ENCODE measurements at places on chromosomes 12 and 14. TPM values are rescaled to one million over a fixed set of nuclear protein-coding genes. Genes with fewer than 3 reads are reported as not detected.

Gene LUM
- total RNA-seq: not detected

- no peak for DNase-seq
Observed at GRCh38 chr12:42696406-42697149, 107.0 kb upstream of the PRICKLE1 start.

- DNase-seq: no peak
Observed at GRCh38 chr14:35678403-35679028, 130.6 kb downstream of the RALGAPA1 start.

Gene AQP5
- 1.7 TPM for total RNA-seq

Gene SLC35F4
- total RNA-seq: not detected

- DNase-seq: no peak
Observed at GRCh38 chr12:128111951-128112350, 155.0 kb upstream of the TMEM132C start.

DNA sequence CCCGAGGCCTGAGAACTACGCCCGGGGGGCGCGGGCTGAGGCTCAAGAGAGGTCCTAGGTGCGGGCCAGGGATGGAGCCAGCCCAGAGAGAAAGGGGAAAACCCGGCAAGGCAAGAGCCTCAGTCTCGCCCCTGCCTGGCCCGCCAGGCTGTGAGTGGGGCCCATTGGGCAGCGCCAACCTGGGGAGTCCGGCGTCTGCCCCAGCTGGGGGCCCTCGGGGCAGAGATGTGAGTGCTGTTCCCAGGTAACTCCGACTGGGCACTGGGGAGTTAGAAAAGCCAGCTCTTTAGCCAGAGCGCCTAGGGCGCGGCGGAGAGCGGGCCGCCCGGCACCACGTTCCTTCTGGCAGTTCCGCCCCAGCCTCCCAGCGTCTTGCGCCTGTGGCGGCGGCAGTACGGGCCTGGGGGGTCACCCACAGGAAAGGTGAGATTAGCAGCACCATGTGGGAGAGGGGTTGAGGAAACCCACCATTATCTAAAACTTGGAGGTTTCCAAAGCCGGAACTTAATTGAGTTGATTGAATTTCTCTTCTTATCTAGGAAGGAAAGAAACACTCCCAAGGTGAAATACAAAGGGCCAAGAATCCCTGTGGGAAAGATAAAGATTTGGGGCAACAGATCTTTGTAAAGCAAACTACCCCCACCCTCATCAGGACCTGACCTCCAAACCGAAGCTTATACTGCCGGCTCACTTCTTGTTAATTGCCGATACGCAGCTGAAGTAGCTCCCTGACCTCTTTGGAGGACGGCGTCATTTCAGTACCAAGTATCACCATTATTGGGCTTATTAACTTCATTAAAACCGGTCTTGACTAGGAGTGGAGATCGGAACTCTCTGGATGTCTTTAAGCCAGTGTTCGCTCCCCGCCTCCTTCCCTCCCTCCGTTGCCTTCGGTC, 11.6 kb downstream of the OTX2 start:
- no peak for DNase-seq

Gene ITGB7
- total RNA-seq: 1.2 TPM

Gene RPL10L
- total RNA-seq: not detected

DNA sequence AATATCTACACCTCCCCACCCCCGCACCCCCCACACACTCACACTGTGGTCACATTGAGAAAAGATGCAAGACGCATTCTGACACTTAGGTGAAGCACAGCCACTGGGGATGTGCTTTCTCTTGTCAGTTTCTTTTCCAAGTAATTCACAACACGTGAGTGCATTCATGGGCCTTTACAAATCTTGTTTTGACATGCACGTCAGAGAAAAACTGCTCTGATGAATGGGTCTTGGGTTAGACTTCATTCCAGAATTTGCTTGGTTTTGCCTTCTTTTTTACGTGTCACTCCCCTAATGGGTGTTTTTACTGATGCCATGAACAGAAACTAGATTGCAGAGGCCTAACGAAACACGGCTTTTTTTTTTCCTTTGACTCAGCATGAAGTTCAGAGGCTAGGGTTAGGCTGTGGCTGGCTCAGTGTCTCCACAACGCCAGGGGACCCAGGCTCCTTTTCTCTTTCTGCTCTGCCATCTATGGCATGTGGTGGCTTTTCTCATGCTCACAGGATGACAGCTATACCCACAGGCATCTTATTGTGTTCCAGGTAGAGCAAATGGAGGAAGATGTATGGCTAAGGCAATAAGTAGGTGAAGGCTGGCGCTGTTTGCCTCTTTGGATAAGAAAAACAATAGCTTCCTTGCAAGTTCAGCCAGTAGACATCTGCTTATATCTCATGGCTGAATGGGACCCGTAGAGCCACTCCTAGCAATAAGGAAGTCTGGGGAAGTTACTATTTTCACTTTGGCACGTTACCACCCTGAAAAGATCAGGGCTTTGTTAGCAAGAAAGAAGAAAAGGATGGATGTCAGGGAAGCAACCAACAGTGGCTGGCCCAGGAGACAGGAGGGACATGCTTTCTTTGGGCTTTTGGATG, 253.3 kb downstream of the SLC15A4 start:
- DNase-seq: no peak

GRCh38 chr12:98754095-98754494, 109.0 kb downstream of the APAF1 start:
- DNase-seq: no peak

DNA sequence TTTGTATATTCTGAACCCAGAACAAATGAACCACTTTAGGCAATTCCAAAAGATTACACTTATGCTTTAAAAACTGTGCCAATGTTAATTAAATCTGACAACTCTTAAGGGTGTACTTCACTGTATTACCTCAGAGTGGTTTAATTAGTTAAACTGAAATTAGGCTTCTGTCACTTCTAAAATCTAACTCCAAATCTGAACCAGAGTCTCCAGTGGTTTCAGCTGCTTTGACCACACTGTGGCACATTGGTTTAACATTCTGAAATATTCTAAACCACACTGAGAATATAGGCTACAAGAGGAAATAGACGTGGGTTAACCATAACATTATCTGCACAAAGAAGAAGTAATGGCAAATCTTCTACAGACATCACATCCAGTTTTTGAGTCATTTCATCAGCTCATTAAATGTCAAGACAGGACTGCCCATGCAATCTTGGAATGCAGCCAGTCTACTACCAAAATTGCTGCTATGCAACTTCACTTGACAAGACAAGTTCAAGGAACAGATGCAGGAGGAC, 94.8 kb downstream of the LRP6 start:
- no peak for DNase-seq

DNA sequence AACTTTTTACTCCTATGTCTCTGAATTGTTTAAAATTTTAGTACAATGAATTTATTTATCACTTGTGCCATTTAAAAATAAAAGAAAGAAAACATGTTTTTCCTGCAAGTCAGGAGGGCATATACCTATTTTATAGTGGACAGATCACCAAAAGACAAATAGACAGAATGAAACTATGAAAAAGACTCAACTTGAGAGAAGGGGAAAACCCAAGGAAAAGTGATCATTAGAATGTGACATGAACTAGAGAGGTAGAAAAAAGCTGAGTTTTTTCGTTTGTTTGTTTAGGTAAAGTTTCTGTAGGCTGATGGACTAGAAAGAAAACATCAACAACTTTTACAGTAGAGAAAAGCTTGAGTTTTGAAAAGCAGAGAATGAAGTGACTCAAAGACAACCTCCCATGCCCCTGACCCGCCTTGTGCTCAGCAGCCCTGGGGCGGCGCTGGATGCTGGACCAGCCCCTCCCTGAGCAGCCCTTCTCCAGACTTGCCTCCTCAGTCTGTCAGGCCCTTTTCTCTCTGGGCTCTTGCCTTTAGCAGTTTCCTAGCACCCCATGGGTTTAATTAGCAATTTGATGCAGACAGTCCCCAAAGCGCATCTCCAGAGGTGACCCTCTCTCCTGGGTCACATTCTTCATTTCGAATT, 95.1 kb upstream of the ARID2 start:
- no peak for DNase-seq

- no peak for DNase-seq
Observed at GRCh38 chr12:68425998-68426397, 93.8 kb upstream of the MDM1 start.

Gene HSPA2
- total RNA-seq: 91.1 TPM
